NCI-H1105 (cell line): ENCODE measurements at places on chromosomes 5 and 9.

DNA sequence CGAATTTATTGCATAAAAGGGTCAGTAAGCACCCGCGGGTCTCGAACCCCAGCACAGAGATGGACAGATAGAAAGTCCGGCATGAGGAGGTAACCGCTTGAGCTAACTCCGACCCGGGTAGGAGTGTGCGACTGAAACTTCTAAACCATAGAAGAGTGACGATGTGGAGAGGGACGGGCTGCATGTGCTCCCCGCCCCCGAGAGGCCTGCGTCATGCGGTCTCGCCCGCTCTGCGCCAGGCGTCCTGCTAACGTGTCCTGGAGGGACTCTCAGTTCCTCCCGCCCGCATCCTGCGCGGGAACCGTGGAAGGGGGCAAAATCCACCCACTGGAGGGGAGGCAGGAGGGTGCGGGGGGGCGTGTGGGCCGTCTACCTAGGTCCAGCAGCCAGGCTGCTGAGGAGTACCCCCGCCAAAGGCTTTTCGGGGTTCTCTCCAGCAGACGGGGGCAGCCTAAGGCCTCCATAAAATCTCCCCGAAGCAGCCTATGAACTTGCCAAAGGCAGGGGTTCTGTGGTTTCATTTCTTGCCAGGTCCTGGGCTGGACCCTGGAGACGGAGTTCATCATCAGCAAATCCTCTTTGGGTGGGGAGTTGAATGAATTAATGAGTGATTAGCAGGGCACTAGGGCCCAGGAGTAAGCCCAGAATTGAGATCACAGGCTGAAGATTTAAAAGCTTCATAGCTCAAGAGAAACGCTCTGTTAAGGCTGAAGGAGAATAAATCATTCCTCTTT is 51.9 kb downstream of the TGFBI start:
- no peak for DNase-seq

- no peak for DNase-seq
These were observed 48.3 kb downstream of the PRRC1 start for GRCh38 chr5:127565586-127566270.

GRCh38 chr9:121876255-121876654 is 216.9 kb downstream of the TTLL11 start:
- DNase-seq = no peak

- no peak for DNase-seq
These were observed 18.1 kb downstream of the ZBTB5 start for GRCh38 chr9:37447111-37447510.

DNA sequence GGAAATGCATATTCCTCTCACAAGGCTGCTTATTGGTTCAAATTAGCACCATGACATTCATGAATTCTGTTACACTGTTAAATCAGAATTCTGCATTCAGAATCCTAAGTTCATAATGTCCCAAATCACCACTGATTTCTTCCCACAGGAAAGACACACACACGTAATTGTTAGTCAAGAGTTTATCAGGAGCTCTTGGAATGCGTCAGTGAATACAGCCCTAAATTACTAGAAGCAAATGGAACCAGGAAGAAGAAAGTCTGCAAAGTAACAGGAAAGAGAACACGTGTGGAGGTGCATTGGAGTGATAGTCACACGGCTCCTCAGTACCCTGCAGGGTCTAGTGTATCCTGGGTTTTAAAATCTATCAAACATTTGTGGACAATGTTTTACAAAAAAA is 110.2 kb downstream of the ANXA2R start:
- DNase-seq = no peak

DNA sequence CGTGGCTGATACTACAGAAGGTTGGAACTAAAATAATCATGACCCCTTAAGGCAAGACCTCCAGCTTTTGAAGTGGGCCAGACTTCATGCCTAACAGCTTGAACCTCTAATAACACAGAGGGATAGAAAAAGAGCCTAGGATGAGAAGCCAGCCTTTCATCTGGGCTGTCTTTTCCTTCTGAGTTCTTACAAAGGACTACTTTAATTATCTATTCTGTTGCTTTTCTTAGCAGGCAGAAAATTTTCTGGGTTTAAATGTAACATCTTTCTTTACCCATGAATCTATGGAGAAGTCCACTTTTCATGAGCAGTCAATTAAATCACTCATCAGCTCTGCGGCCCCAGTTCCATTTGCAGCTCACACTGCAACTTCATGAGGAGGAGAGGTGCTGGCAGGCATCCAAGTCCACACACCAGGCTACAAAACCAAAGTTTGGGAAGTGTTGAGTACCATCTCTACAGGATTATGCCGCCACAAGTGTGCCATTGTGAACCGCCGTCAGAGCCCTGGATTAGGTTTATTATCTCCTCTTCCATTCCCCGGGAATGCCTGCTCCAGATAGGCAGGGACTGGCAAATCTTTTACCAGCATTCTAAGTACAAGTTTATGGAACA is 192.0 kb downstream of the TLE4 start:
- DNase-seq = peak; percentile 21

- DNase-seq = no peak
These were observed 130.4 kb upstream of the RAI14 start for GRCh38 chr5:34525761-34526160.

DNA sequence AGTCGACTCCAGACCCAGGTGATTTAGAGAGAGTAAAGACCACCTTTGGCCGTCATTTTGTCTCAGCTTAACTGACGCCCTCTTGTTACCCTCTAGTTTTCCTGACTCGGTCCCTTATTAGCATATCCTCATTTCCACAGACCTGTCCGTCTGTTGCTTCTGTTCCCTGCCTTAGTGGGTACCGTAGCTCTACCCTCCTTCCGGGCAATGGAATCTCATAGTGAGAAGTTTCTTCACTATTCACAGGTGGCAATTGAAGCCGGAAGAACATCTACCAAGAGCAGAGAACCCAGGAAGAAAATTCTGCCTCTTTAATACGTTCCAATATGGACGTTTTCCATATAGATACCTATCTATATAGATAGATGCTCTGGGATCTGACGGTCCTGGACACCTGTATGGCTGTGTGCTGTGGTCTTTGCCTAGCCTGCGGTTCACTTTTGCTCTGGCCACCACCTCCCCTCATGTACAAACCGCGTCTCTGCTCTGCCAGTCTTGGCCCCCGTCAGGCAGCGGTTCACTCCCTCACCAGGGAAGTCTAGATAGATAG is 652 bp upstream of the TMEM161B start:
- no peak for DNase-seq

DNA sequence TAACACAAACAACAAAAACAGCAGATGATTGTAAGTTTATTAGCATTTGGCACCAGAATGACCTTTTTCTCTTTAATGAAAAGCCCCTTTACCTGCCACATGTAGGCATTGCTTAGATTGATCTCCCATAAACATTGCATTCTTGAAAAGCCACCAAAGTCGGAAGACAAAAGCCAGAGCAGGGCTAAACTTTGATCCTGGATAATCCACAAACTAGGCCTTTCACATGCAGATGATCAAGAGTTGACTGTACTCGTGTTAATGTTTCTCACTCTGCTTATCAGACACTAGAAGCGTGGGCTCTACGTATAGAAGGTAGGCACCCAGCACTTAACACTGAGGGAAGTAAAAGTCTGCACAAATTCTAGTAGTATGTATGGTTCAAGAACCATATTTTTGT is 21.0 kb upstream of the PHF2 start:
- DNase-seq = no peak

GRCh38 chr5:145260670-145261069 is 574.5 kb downstream of the PRELID2 start:
- no peak for DNase-seq

DNA sequence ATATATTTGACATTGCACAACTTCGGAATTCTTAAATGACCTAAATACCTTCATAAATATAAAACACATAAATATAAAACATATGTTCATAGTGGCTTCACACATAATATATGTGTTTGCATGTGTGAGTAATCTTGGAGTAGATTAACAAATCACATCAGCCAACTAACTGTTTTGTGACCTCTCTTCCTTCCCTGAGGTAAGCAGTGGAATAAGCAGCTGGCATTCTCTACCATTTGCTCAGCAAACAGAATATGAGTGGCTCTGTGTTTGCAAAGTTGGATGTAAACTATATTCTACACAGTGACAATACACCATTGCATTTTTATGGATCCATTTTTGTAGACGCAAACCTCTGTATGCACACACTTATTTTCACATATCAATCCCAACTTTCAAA is 189.9 kb downstream of the ACER2 start:
- no peak for DNase-seq

GRCh38 chr5:36584009-36584875 is 22.2 kb upstream of the SLC1A3 start:
- no peak for DNase-seq

- peak; percentile 14 for DNase-seq
These were observed 243.0 kb upstream of the PTPRD start for GRCh38 chr9:10855847-10856246.

DNA sequence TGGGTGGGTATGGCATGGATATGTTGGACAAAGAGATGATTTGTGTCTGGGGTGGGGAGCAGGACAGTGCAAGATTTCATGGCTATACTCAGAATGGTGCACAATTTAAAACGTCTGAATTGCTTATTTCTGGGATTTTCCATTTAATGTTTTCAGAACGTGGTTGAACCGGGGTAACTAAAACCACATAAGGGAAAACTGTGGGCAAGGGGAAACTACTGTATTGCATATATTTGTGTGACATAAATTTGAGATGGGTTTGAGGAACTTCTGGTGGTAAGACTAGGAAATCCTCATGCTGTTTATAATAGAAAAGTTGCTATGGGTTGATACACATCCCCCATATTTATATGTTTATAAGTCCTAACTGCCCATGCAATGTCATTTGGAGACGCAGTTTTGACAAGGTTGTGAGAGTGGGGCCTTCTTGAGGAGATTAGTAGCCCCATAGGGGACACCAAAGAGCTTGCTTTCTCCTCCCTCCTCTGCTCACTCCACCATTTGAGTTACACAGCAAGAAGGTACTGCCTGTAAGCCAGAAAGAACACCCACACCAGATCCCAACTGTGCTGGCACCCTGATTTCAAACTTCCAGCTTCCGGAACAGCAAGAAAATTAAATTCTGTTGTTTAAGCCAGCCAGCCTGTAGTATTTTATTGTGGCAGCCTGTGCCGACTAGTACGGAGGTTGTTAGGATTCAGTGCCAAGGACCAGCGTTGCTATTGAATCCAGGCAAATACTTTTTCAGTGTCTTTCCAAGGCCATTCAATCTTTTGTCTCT is 2118.9 kb downstream of the MAT2B start:
- no peak for DNase-seq

DNA sequence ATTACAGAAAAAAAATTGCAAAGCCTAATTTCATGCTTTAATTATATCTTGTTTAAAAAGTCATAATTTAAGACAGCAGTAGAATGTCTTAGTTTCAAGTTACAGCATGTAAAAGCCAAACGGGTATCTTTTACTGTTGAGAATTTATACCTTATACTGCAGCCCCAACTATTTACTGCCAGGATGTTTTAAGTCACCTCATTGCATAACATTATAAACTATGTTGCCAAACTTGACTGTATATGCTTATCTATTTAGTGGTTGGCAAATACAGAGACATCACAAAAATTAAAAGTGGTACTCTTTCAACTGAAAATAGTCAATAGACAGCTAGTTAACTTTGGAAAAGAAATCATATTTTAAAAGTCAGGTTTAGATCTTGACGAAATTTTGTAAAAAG is 119.5 kb downstream of the EDIL3 start:
- no peak for DNase-seq

GRCh38 chr5:138948471-138949222 is 73.5 kb upstream of the LRRTM2 start:
- no peak for DNase-seq

DNA sequence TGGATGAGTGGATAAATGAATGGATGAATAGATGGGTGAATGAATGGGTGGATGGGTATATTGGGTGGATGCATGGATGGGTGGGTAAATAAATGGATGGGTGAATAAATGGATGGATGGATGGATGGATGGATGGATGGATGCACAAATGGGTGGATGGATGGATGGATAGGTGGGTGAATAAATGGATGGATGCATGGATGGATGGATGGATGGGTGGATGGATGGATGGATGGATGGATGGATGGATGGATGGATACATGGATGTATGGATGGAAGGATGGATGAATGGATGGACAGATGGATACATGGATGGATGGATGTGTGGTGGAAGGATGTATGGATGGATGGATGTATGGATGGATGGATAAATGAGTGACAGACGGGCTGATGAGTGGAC is 113.5 kb upstream of the SARDH start:
- no peak for DNase-seq

GRCh38 chr5:19837536-19838174 is 150.3 kb downstream of the CDH18 start:
- no peak for DNase-seq

DNA sequence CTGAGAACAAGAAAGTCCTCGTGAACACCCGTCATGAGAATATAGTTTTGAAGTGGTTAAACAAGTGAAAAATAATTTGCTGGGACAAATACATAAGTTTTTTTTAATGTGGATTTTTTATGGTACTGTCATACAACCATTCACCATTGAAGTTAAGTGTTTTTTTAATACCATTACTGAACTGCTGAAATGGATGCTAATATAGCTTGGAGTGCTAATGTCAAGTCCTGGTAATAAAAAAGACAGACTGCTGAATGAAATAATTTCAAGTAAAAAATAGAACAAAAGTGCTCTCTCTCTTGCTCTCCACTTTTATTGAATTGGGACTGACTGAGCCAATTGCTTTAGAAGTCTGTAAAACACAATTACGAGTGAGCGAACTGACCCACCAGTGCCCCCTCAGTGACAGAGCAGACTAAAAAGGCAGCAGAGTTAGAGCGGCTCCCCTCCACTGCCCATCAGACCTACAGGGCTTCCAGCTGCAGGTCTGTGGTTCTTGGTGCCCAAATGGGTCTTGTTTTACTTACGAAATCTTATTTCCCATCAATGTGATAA is 442.5 kb downstream of the BNC2 start:
- DNase-seq = no peak

DNA sequence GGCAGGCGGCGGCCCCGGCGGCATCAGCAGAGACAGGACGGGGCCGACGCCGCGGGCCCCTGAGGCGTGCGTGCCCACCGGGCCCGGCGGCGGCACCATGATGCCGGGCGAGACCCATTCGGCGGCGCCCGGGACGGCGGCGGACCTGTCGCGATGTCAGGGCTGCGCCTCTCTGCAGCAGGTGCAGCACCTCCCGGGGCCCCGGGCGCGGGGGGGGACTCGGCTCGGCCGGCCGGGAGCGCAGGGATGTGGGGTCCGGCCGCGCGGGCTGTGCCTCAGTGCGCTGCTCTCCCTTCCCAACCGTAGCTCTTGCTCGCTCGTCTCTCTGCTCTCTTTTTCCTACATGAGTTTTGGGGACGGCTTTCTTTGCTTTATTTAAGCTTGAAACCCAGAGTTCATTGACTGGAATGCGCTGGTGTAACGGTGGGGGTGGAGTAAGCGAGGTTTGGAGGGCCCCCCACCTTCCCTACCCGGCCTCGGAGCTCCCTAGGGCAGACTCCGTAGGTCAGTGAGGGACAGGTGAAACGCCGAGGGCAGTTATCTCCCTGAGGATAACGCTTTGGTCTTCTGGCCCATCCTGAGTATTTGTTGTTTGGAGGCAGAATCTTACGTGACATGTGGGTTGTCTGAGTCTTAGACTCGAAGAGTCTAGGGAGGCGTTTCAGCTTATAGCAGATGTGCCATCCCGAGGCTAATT is 490 bp downstream of the ICE1 start:
- DNase-seq = no peak
